ENCODE measurements at places on chromosomes 5 and 9.

GRCh38 chr5:65861830-65862241 lies 64.5 kb upstream of the ERBIN start:
- no peak for DNase-seq

DNA sequence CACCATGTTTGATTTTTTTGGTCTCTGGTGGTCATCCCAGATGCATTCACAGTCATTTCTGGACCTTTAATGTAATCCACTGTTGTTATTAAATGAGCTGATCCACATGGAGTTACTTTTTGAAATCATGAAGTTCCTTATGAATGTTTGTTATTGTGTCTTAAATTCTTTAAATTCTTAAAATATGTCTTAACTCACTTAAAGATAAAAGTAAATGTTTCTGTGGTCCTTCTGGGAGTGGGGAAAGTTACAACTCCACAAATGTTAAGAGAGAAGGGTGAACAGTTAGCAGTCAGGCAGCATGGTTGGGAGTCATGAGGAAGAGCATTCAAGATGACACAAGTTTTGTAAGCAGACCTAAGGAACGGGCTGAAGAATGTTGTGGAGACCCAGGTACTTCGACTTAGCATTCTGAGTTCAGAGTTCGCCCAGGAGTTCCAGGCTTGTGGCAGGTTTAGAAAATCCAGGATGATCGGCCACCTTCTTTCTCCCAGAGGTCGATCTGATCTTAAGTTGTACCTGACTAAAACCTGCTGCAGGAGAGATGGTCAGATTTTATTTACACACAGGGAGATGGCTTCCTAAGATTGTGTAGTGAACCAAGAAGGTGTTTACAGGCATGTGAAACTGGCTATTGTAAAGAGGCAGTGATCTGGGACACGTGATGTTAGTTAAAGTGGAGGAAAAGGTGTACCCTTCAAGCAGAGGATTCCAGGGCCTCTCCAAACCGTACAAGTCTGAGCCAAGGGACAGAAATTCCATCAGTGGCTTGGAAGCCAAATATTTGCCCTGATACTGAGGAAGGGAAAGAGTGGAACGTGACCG lies 17.2 kb downstream of the SLC1A1 start:
- DNase-seq, result no peak

DNA sequence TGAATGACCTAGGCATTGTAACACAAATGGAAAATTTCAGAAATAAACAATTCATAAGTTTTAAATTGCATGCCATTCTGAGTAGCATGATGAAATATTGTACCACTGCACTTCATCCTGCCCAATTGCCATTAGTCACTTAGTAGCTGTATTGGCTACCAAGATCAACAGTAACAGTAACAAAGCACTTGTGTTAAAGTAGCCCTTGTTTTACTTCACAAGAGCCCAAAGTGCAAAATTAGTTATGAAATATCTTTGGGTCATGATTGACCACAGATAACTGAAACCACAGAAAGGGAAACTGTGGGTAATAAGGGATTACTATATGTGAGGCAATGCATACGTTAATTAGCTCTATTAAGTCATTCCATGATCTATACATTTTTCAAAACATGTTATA lies 33.3 kb upstream of the RORB start:
- no peak for DNase-seq

DNA sequence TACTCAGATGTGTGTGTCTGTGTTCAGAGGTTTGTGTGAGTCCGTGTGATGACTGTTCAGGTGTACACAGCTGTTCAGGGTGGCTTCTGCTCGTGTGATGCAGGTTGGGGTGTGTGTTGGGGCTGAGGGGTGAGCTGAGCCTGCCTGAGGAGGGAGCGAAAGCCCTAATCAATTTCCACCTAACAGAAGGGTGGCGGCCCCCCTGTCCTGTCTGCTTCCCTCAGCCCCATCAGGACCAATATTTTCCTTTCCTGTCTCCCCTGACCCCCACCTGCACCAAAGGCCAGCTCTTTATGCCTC lies 30.2 kb downstream of the LHX2 start:
- no peak for DNase-seq

- no peak for DNase-seq
Measured at GRCh38 chr5:78320401-78320800, 25.9 kb upstream of the AP3B1 start.

DNA sequence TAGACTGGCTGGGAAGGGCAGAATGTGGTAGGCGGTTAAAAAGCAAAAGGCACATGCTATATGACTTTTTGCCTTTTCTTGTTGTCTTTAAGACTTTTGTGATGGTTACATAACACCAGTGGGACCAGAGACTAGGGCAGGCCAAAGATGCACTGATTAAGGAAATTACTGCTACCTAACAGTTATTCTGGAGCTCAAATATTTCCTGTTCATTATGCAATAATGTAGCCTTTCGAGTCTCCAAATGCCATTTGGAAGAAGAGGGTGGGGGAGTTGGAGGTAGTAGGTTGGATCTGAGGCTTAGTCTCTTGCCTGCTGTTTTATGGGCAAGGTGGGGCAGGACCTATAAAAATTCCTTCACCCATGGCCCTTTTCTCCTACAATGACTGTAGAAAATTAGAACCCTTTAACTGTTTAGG lies 51.7 kb downstream of the SH3GL2 start:
- no peak for DNase-seq

DNA sequence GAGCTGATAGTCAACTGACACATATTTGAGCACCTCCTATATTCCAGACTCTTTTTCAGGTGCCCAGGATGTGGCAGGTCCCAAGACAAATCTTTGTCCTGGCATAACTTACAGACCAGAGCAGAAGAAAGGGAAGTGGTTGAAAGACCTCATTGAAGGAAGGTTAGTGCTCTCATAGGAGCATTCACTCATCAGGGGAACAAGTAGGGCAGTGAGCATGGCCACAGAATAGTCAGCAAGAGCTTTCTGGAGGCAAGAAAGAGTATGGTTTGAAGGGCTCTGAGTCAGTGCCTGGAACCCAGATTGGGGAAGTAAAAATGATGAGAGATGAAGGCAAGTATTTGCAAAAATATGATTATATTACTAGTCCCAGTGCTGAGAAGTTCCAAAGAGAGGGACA lies 25.0 kb upstream of the ERMP1 start:
- no peak for DNase-seq

GRCh38 chr9:70382709-70383605 lies 31.5 kb downstream of the KLF9 start:
- DNase-seq, result no peak

DNA sequence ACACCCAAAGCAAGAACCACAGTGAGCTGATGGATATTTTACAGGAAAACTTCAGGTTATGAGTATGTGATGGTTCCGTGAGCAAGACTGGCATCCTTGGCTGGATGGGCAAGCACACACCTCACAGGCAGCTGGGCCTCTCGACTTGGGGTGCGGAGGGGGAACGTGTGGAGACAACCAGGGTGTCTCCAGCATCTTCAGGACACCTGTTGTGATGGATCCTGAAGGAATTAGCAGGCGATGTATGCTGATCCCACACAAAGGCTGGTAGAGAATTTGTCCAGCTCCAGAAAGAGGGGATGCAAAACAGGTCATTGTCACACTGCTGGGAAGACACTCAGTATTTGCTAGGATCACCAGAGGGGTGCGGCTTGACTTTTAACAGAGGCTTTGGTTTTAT lies 42.7 kb downstream of the SECISBP2 start:
- no peak for DNase-seq

- no peak for DNase-seq
Measured at GRCh38 chr5:130032807-130033206, 128.5 kb downstream of the CHSY3 start.

DNA sequence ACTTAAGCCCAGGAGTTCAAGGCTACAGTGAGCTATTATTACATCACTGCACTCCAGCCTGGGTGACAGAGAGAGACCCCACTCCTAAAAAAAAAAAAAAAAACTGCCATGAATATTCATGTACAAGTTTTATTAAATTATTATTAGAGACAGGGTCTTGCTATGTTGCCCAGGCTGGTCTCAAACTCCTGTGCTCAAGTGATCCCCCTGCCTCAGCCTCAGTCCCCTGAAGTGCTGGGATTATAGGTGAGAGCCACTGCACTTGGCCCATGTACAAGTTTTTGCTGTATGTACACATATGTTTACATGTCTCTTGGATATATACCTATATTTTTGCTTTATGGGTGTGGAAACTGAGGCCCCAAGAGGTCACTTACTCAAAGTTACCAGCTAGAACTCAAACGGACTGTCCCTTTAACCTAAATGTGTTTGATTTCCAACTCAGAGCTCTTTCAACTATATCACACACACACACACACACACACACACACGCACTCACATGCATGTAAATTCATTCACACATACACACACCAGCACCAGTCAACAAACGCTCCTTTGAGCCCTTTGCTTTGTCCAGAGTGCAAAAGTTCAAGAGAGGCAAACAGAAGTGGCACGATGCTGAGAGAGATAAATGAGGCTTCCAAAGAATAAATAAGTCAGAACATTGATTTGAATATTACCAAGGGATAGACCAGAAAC lies 42.3 kb upstream of the STRBP start:
- no peak for DNase-seq

GRCh38 chr5:132060501-132061161 lies at the start of gene IL3:
Gene IL3, plus strand, starts transcription at chr5:132060655. Its CDS starts 52 bp downstream, at chr5:132060707.
- no peak for DNase-seq

GRCh38 chr9:91282292-91282691 lies 79.4 kb downstream of the AUH start:
- no peak for DNase-seq

DNA sequence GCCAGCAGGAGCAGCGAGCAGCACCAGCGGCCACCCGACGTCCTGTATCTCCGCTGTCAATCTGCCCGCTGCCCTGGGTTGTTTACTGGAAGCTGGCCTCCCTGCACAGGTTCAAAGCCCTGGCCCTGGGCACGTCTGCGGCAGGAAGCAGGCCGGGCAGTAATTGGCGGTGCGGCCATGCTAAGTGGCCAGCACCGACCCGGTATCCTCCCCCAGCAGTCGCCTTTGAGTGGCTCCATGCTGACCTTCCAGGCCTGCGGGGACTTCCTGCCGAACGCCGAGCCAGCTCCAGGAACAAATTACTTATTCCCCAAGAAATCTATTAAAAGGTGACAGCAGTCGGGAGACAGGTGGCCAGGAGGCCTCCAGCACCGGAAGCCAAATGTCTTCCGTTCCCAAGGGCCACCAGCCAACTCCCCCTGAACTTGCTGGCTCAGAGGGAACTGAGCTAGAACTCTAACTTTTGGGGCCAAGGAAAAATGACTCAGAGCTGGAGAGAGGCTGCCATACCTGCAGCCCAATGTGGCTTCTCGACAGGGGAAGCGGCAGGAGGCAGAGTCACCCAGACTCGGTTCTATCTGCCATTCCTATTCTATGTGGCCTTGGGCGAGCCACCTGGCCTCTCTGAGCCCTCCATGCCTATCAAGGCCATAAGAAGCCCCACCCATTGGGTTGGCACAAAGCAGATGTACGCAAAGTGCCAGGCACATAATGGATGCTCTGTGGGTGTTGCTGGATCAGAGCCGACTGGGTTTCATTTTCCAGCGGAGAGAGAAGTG lies 13.7 kb upstream of the PSMB7 start:
- DNase-seq, result no peak

- DNase-seq, result no peak
Measured at GRCh38 chr5:99866740-99867139, 668.4 kb upstream of the FAM174A start.

DNA sequence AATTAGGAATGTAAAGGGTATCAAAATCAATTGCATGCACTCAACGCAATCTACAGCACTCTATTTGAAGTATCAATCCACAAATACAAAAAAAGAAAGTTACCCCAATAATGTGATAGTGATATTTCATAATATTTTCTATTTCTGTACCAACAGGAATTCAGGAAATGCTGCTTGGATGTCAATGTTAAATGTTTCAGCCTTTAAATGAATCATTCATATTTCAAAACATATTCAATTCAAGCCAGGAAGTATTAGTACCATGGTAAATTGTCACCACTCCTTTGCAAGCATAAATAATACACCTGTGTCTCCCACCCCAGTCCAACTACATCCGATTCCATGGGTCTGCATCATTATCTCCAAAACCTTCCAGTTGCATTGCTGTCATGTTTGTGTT lies 1185.5 kb upstream of the CDH18 start:
- no peak for DNase-seq

- no peak for DNase-seq
Measured at GRCh38 chr5:96838201-96839070, 30.7 kb upstream of the ERAP1 start.

- DNase-seq, result no peak
Measured at GRCh38 chr9:110602281-110602680, 22.7 kb upstream of the SVEP1 start.
